ENCODE measurements at places on chromosomes 5 and 9.

GRCh38 chr5:154311362-154311761 lies 120.8 kb downstream of the GALNT10 start:
- no peak for DNase-seq

- no peak for DNase-seq
Measured at GRCh38 chr9:68508547-68508946, 32.1 kb downstream of the TMEM252 start.

GRCh38 chr5:125037020-125037419 lies 290.6 kb upstream of the ZNF608 start:
- no peak for DNase-seq

- DNase-seq = peak; percentile 67
Measured at GRCh38 chr9:764105-764524, 77.4 kb upstream of the DMRT1 start.

GRCh38 chr5:135429301-135430134 lies 17.6 kb downstream of the DCANP1 start:
- DNase-seq = peak; percentile 87

DNA sequence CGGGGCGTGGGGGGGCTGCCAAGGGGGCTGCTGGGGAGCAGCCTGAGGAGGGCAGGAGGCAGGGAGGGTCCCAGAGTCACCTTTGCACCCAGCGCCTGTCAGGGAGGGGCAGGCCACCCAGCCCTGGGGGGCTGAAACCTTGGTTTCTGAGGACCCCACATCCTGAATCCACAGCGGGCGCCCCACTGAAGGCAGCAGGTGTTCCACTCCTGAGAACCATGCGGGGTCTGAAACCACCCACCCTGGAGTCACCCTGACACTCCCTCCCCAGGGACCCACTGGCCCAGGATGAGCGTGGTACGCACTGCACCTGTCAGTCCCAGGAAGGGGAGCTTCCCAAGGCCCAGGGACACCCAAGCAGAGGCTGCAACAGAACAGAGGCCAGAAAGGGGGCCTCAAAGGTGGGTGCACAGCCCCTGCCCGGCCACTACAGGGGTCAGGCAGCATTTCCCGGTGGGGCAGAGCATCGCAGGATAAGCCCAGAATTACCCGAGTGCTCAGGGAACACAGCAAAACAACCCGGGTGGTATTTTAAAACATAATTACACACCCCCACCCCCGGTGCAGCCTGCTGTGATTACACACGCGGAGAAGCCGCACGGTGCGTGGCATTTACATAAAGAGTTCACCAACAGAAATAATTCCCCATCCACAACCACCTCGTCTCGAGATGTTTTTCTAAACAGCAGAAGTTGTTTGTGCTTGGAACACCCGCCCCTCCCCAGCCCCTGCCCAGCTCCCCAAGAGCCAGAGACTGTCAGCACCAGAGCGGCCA lies 57.3 kb upstream of the UBAC1 start:
- DNase-seq = no peak

Measured in WERI-Rb-1 (cell line).